ENCODE measurements at places on chromosomes 12 and 14. TPM values are rescaled to one million over a fixed set of nuclear protein-coding genes. Genes with fewer than 3 reads are reported as not detected.

DIO3 gene
- total RNA-seq = 1.0 TPM

GPR132 gene
- 0.61 TPM for total RNA-seq

ANO4 gene
- total RNA-seq = 0.10 TPM

CLEC4D gene
- total RNA-seq = not detected

AQP2 gene
- total RNA-seq = not detected

SIX1 gene
- total RNA-seq = 47.7 TPM

SYCP3 gene
- total RNA-seq = not detected

HNF1A gene
- 0.10 TPM for total RNA-seq

SRGAP1 gene
- total RNA-seq = 0.75 TPM

TAMALIN gene
- total RNA-seq = 13.9 TPM

WNT1 gene
- total RNA-seq = not detected

VAMP1 gene
- total RNA-seq = 2.0 TPM

TMPRSS12 gene
- total RNA-seq = not detected

SIX6 gene
- not detected for total RNA-seq

CMKLR1 gene
- total RNA-seq = 2.5 TPM

LMO3 gene
- 0.81 TPM for total RNA-seq

GPRC5D gene
- total RNA-seq = not detected

DBX2 gene
- 0.11 TPM for total RNA-seq

MFAP5 gene
- 78.2 TPM for total RNA-seq

LTB4R gene
- total RNA-seq = 0.32 TPM

IPO4 gene
- total RNA-seq = 73.2 TPM

ARHGEF40 gene
- total RNA-seq = 10.4 TPM

PMCH gene
- not detected for total RNA-seq

PCED1B gene
- not detected for total RNA-seq
